Stimulated activated CD4-positive, alpha-beta T cell treated with anti-CD3 and anti-CD28 coated beads, TNF-alpha, amount 100 ng/mL, for 24 hours (primary cell): ENCODE measurements at places on chromosomes 6 and 20.
A peak's percentile ranks its signal among the peaks of the same experiment; 100 is the strongest.

DNA sequence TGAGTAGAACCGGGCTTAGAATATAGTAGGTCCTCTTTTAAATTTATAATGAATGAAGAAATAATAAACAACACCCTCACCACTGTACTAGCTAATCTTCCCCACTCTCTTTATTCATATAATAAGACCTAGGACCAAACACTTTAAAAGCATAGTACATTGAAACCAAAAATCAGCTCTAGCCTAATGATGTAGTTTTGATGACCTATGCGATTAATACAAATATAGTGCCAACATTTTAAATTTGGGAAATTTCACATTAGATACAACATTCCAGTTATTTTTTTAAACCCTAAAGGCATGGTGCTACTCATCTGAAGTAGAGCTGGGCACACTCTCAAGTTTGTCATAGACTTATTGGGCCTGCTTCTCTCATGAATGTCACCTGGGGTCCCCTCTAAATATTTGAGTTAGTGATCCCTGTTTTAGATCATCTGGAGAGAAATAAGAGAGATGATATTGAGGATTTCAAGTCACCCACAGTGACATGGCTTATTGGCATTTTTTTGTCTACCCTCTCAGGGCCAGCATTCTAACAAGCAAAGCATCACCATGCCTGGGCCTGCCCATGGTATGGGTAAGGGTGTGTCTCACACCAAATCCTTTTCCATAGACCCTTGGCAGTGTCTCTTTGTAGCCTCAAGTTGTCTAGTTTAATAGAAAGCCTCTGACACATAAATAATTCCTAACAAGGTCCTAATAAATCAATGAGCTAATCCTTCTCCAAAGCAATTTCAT, 319.8 kb downstream of the HIVEP2 start:
- DNase-seq = no peak

DNA sequence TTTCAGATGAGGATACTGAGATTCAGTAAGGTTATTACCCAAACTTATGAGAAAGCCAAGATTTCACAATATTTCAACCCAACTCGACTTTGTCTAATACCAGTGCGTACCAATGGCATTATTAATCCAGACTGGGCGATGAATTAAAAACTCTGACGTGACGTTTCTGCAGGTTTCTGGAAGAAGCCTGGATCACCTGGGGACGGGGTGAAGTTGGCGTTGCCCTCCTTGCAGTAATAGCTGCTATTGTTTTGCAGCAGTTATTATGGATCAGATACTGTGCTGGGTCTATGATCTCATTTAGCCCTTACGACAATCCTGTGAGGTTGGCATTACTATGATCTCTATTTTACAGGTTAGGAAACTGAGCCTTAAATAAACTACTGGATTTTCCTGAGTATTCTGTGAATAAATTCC, 569 bp upstream of the CDC5L start:
- no peak for DNase-seq

DNA sequence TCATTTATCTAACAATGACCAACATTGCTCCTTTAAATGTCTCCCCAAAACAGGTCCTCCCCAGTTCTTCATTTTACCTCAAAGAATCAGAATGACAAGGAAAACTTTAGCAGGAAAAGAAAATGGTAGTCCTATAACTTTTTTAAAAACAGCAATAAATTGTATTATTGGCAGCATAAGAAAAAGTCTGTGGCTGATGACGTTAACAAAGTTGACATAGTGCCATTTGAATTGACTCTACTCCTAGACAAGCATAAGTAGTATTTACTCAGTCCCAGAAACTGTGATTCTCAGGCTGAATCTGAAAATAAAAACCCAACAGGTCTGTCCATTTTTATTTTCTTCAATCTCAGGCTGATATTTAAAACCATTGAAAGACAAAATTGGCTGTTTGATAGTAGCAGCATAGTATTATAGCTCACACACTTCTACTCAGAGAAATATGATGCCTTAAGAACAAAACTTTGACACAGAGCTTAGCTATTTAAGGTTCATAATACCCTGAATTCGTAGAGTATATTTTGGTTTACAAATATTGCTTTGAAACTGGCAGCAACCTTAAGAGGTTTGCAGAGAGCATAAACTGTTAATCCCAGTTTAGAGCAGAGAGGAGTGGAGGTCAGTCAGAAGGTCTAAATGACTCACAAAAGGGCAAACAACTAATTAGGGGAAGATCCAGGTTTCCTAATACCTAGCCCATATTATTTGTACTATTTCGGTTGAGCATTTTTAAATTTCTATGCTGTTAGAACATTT, 35.0 kb upstream of the TENT5A start:
- no peak for DNase-seq

- DNase-seq = no peak
Measured at GRCh38 chr20:9032758-9033157, 36.1 kb upstream of the PLCB4 start.

- no peak for DNase-seq
Measured at GRCh38 chr20:10649797-10650160, 24.0 kb downstream of the JAG1 start.

DNA sequence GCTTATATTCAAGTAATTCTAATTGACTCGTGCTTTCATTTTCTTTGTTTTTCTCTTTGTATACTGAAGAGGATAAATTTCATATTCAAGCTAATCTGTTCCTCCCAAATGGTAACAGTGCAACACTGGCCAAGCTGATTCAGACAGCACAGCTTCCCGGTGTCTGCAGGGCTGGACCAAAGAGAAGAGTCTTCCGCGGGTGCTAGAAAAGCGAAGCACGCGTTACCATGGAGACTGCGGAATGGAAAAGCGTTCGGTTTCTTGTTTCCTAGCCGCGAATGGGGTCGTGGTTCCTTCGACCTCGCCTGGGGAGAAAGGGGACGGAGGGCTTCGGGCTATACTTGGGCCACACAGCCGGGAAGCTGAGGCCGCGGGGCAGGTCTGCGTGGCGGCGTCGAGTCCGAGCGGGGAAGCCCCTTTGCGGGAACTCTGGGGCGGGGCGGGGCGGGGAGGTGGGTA, 6.2 kb upstream of the ZNF311 start:
- DNase-seq = peak; percentile 28

DNA sequence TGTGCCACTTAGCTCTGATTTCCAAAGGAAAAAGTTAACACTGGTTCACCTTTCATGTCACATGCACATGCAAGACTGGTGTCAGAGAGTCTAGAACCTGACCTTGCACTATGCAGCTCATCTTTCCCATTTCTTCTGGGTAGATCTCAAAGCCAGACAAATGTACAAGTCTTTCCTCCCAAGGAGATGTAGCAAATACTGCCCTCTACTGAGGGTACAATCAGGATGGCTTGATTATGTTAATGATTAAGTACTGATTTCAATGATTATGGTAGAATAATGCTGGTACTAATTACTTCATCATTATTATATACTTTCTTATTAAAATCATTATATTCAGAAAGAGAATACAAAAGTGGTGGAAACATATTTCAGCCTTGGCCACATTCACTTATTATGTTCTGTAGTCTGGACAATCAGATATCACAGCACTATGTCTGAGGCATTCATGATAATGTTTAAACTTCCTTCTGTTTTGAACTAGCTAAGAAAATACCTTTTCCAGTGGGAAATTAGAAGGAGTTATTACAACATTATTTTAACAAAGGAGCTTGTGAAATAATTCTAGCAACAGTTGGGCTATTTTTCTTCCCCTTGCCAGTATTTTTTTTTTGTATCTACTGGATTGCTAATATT, 68.5 kb upstream of the FOXO3 start:
- DNase-seq = no peak

DNA sequence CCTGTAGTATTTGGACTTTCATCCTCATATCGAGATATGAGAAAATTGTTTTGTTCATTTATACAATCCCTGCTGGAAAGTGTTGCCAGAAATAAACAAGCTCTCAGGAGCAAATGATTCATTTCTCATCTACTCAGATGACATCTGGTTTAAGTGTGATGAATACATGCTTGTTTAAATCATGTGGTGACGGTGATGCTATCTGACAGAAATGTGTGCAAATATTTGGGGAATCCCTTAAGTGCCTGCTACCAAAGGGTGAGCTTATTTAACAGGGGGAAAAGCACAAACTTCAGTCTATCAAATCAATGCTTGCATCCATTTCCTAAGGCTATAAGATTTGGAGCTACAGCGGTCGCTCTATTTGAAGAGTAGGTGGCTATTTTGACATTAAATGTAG, 368.3 kb upstream of the SASH1 start:
- DNase-seq = no peak

DNA sequence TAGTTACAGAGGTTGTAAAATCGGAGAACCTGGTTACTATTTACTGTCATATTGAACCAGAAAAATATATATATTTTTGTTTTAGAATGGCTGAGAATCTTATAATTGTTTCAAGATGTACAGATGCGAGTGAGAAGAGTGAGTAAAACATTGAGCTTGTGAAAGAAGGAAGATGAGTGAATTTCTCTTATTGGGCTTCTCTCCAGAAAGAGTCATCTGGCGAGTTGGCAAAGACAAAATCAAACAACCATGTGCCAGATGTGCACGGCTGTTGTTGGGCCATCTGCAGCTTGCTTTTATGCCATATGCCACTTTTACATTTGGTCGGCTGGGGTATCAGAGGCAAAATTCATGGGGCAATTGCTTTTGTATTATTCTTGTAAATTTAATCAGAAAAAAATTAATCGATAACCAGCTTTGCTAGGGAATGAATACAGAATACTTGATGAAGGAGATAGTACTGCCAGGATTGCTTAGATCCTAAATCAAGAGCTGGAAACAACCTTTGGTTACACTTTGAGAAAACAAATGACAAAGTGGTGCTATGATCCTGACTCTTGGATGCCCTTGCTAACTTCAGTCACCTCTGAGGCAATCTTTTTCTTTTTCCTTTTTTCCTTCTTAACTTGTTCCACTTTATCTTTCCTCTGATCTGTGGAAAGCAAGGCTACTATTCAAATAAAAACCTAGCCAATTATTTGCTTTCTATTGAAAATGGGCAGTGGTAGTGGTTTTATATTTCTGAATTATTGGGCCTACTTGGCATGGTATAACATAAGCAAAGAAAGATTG, 97.1 kb upstream of the GRIK2 start:
- no peak for DNase-seq

GRCh38 chr6:23173234-23173633, 603.9 kb downstream of the HDGFL1 start:
- DNase-seq = no peak

DNA sequence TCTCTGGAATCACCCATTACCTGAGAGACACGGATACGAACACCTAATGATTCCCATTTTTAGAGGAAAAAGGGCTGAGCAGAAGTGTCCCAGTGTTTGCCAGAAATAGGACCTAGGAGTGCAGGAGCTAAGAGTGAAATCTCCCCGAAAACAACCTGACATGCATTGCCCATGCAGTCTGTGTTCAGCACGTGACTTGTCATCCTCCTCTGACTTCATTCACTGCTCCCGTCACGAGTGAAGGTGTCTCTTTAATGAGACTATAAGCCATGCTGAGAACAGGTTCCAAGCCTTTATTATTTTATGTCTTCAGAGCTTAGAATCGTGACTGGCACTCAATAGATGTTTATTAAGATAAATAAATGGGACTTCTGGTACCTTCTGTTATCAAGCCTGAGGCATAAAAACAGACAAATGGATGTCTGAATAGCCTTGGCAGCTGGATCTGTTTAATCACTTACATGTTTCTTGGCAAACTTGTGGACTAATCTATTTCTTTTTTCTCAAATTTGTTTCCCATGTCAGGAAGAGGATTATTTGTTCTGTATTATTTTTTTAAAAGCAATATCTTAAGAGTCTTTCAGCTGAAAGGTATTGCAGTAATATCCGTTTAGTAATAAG, 3.7 kb upstream of the MLIP start:
- DNase-seq = no peak

GRCh38 chr20:4936851-4937406, 64.4 kb downstream of the SLC23A2 start:
- no peak for DNase-seq

GRCh38 chr6:56927538-56928453, 27.1 kb upstream of the BEND6 start:
- no peak for DNase-seq

DNA sequence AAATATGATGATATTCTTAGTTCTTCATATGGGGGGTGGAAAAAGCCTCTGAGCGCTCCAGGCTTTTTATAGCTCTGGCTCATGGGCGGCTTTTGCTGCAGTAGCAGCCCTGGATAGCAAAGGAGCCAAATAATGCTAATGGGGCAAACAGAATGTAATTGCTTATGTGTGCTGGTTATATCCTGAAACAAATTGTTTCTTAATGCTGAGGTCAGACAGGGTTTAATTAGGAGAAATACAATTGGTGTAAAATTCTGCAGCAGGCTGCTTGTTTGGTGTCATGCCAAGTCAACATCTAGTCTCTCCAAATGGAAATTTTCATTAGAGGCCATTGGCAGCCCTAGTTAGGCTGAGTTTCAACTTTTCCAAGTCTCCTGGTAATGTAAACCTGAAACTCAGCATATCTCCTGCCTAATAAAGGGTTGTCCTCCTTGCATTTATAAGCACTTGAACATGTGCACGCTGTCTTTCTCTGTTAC, 530.1 kb upstream of the NOX3 start:
- DNase-seq = no peak

- no peak for DNase-seq
Measured at GRCh38 chr20:61940491-61940890, 125.2 kb downstream of the TAF4 start.

DNA sequence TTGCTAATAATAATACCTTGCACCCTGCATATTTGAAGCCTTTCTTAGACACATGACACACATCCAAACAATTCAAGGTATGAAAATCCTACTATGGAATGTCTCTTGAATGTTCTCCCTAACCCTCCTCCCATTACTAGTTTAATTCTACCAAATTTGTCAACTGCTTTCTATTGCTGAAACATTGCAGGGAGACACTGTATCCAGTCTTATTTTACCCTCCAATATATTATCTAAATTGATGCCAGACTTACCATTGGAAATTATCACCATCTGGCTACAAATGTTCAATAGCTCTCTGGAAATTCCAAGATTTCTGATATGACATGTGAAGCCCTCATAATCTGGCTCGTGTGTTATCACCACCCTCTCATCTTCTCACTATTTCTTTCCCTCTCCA, 1027.3 kb upstream of the CITED2 start:
- DNase-seq = no peak

DNA sequence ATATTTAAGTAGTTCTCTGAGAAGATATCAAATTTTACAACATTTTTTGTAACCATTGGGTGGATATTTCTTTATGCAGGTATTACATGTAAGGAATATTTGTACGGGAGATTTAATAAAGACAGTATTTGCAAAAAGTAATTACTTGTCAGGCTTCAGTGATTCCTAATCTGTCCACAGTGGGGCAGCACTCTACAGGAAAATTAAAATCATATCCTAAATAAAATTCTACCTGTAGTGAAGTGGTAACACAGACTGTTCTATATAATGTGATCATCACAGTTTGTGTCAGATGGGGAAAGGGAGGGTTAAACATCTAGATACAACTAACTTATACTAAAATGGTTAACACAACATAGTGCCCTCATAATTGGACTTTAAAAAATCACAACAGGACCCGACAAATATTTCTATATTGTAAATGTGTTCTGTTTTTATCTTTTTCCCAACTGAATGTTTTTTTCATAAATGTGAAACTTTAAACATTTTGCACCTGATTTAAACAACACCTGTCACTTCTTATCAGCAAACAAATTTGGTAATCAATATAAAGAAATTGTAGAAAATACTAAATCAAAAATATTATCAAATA, 145.6 kb upstream of the MANEA start:
- DNase-seq = peak; percentile 4

GRCh38 chr20:21623074-21623780, 82.2 kb upstream of the PAX1 start:
- DNase-seq = no peak
